Motor neuron (in vitro differentiated cells): ENCODE measurements at places on chromosomes 11 and 22. TPM values are rescaled to one million over a fixed set of nuclear protein-coding genes. Genes with fewer than 3 reads are reported as not detected.
A peak's percentile ranks its signal among the peaks of the same experiment; 100 is the strongest.

The NAP1L4 gene
- 99.7 and 104 TPM in 2 replicates for total RNA-seq

The CNGA4 gene
- total RNA-seq, result 0.18 and 0.29 TPM in 2 replicates

The OR51B2 gene
- 0.66 TPM in 1 of 2 replicates, not detected in the other for total RNA-seq

- no peak for ATAC-seq
Observed at GRCh38 chr11:17611049-17611448, 64.0 kb downstream of the OTOG start.

- ATAC-seq, result no peak
Observed at GRCh38 chr11:45777127-45777969, 27.6 kb upstream of the SLC35C1 start.

GRCh38 chr11:90426442-90426841, 203.6 kb upstream of the CHORDC1 start:
- no peak for ATAC-seq

- no peak for ATAC-seq
Observed at GRCh38 chr11:16902781-16903378, 111.3 kb downstream of the PLEKHA7 start.

GRCh38 chr11:108369064-108369463, 98.3 kb downstream of the C11orf65 start:
- no peak for ATAC-seq

- peak; percentile 93 for ATAC-seq
Observed at GRCh38 chr22:27487600-27488452, 313.7 kb downstream of the MN1 start.

- ATAC-seq, result no peak
Observed at GRCh38 chr11:130882138-130882551, 34.1 kb downstream of the SNX19 start.

DNA sequence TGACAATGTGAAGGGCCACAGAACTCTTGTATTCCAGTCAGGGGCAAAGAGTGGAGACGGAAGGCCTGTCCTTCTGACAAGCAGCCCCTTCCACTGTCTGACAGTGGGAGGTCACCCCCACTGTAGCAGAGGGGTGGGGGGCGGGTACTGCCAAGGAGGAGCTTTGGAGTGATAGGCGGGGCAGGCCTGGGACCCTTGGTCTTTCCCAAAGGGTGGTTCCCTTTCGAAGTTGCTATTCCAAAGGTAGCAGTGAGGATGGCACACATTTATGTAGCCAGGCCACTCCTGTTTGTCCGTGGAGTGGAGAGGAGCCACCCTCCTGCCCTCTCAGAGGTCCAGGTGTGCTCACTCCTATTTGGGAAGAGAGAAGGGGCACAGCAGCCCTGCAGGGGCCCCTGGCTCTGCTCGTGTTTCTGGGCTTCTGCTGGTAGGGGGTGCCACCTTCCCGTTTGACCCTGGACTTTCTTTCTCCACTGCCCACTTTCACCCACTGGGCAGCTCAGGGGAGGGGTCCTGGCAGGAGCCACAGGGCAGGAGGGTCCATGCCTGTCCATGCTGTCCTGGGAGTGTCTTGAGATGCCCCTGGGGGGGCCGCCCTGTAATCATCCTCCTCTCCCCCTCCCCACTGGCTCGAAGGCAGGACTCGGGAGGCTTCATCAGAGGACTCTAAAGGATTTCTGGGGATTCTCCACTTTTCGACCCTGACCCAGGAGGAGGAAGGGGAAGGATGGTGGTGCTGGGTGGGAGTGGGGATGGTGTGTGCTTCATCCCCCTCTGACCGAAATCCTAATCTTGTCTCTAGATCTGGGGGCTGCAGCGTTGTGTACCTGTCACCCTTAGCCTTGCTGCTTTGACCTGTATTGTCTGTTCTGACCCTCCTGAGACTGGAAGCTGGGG, 994 bp downstream of the TAGLN start:
- ATAC-seq, result no peak

GRCh38 chr22:38289583-38290082, 16.8 kb upstream of the TMEM184B start:
- ATAC-seq, result peak; percentile 9

DNA sequence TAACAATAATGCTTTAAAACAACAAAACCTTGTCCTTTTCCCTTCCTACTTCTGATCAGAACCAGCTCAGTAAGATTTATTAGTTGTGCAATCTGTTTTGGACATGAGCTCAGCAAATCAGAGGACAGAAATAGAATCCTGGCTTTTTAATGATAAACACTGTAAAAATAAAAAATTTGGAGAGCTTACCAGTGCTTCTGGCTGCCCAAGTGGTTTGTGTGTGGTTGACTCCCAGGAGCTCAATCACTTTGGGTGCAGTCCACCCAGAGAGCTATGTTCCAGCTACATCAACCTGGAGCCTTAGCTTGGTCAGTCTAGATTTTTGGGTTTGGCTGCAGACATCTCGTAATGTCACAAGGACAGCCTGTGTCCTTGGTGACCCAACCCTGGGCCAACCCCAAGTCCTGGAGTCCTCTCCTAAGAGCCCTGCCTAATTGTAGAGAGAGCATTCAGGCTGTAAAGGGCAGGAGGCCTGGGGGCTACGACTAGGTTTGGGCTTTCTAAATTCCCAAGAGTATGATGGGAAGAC, 28.5 kb downstream of the CD44 start:
- ATAC-seq, result no peak
